ENCODE measurements at places on chromosomes 13 and 19. TPM values are rescaled to one million over a fixed set of nuclear protein-coding genes. Genes with fewer than 3 reads are reported as not detected.

Gene ZNF780B
- polyA plus RNA-seq, result 9.3 TPM

Gene KASH5
- polyA plus RNA-seq, result not detected

Gene PTOV1
- polyA plus RNA-seq, result 201 TPM

Gene NLRP5
- not detected for polyA plus RNA-seq

Gene FGF22
- polyA plus RNA-seq, result not detected

Gene GAPDHS
- polyA plus RNA-seq, result not detected

Gene ERCC2
- polyA plus RNA-seq, result 12.0 TPM

GRCh38 chr19:11165486-11166030 lies 10.0 kb upstream of the SPC24 start:
- no peak for DNase-seq

DNA sequence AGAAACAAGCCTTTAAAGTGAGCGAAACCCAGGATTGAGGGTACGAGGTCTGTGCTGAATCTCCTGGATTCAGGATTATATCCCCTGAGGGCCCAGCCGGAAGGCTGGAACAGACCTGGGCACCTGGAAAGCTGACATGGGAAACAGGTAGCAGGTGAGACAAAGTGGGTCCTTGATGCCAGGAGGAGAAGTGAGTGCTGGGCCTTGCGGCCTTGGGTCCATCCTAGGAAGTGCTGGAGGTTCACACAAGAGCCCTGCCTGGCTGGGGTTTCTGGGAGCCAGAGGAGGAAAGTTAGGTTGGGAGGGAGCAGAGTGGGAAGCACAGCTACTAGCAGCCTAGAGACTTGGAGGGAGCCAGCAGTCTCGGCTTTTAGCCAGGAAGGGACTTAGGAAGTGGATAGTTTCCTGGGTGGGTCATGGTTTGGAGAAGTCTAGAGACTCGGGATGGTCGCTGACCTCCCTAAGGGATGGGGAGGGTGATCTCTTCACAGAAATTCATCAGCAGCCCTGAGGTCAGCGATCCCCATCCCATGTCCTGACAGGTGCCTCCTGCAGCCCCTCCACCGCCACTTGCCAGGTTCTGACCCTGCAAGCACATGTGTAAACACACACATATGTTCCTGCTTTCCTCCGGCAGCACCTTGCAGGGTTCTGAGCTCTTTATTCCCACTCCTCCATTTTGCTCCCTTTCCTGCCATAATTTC lies 29.4 kb upstream of the ZNF492 start:
- DNase-seq, result no peak

DNA sequence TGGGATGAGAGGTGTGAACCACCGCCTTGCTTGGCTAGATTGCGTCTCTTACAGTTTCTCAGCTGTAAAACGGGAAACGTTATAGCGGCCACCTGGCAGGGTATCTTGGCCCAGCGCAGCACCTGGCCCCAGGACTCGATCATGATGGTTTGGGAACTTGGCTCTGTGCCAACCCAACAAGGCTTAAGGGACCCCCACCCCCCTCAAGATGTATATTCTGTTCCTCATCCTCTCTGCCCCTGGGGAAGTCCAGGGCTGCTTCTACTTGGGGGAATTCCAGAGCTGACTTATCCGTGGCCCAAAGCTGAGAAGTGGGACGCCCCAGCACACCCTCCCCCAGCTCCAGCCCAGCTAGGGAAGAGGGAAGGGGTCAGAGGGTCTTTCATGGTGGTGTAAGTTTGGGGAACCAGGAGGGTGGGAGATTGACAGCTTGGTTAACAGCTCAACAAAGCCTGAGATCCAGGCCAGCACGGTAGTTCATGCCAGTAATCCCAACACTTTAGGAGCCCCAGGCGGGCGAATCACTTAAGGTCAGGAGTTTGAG lies 695 bp downstream of the ICAM1 start:
- DNase-seq, result no peak

DNA sequence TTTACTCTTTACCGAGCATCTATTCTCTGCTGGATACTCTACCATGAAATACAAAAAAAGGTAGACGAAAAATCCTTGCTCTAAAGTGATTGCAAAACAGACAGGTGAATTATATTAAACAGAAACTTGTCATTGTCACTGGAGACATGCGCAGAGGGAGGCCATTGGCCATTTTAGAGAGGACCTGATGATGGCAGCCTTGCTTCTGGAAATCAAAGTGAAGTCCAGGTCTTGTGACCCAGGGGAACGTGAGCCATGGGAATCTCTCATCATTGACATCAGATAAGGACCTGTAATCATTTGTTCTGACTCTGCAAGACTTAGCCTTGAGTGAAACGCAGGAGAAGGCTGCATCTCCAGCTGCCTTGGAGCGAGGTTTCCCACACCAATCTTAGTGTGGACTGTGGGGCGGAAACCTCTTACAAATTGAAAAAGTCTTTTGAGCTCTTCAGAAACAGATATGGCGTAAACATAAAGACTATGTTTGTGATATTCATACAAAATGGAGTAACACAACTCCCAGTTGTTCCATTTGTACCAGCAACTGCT lies 16.8 kb upstream of the SLC46A3 start:
- DNase-seq, result no peak

- no peak for DNase-seq
These were observed 47.4 kb downstream of the KDM4B start for GRCh38 chr19:5016268-5016667.

DNA sequence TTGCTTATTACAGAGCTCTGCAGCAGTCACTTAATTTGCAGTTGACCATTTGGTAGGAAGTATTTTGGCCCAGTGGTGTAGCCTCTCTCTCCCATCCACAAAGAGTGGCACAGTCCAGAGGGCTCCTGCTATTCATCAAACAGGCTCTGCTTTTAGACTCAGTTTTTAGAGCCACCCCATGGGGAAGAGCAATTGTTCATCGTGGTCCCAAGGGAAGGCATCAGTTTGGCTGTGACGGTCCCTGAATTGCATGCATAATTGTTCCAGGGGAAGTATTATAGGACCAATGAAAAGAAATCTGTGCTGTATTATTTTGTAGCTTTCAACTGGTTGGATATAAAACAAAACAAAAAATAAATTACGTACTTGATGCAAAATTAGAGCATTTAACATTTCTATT lies 799.0 kb downstream of the DACH1 start:
- no peak for DNase-seq

DNA sequence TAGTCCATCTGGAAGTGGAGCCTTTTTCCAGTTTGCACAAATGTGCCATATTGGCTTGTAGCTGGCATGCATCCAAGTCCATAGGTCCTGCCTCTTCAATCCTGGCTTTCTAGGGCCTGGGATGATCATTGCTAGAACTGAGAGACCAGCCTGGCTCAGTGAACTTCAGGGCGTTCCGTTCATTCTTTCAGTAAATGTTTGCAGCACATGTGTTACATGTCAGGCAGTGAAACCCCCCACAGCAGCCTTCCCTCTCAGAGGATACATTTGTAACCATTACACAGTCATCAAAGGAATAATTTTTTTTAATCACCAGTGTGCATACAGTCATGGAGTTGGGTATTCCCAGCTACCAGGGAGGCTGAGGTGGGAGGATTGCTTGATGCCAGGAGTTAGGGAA lies 9.7 kb downstream of the FUT2 start:
- DNase-seq, result no peak

DNA sequence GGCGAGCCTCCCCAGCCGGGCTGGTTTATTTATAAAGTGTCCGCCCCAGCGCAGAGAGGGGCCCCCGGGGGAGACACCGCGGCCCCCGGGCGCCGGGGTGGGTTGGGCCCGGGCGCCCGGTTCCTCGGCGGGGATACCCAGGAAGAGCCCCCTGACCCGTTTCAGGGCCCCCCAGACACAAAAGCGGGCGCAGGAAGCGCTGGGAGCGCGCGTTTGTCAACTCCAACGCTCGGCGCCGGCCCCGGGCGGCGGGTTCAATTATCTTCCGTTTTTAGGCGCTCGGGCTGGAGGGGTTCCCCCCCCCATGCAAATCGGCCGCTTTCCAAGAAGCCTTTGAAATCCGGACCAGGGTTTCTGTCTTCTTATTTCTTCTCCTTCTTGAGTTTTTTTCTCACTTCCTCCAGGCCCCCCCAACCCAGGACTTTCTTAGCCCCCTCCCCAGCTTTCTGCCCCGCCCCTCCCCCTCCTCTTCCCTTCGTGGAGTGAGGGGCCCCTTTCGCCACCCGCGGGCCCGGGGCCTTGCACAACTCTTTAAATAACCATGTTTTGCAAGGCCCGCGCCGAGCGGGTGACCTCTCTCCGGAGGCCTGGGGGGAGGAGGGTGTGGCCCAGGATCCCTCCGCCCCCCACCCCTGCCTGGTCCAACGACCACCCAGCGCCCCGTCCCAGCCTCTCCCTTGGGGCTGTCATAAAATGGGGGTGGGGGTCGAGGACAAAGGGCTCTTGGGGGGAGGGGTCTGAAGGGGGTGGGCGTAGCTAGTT lies 935 bp downstream of the ARID3A start:
- DNase-seq, result peak; percentile 60

GRCh38 chr13:46982856-46983582 lies 86.2 kb upstream of the HTR2A start:
- DNase-seq, result no peak

GRCh38 chr13:20191311-20192157 lies 1.2 kb downstream of the GJB2 start:
- no peak for DNase-seq

GRCh38 chr19:3374369-3375112 lies 8.2 kb downstream of the NFIC start:
- no peak for DNase-seq

DNA sequence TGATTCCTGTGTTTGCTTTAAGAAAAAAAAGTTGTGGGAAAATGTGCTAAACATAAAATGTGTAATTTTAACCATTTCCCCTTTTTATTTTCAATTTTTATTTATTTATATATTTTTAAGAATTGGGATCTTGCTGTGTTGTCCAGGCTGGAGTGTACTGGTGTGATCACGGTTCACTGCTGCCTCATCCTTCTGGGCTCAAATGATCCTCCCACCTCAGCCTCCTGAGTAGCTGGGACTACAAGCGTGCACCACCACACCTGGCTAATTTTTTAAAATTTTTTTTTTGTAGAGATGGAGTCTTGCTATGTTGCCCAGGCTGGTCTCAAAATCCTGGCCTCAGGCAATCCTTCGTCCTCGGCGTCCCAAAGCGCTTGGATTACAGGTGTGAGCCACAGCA lies 19.0 kb downstream of the CACNG6 start:
- no peak for DNase-seq

DNA sequence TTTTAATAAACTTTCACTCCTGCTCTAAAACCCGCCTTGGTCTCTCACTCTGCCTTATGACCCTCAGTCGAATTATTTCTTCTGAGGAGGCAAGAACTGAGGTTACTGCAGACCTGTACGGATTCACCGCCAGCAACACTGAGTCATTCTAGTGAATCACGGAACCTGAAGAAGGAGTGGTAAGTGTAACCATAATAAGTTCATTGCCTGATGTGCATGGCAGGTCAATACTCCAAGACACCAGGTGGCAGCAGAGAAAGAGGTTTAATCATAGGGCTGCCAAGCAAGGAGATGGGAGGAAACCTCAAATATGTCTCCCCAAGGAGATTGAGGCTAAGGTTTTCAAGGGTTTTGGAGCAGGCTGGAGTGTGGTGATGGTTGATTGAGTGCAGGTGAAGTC lies 204.3 kb upstream of the IPO5 start:
- DNase-seq, result no peak

DNA sequence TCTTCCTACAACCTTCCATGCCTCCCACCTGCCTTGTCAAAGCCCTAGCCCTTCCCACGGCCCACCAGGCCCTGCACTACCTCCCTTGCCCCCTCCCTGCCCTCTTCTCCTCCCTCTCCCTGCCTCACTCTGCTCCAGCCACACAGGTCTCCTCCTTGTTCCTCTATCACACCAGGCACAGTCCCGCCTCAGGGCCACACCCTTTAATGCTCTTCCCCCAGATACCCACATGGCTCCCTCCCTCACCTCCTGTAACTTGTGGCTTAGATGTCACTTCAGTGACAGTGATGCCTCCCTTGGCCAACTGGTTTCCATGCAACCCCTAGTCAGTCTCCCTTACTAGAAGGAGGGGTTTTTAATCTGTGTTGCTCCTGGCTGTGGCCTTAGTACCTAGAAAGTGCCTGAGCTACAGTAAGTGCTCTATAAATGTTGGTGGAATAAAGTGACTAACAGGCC lies 1.3 kb downstream of the SIRT6 start:
- DNase-seq, result no peak

GRCh38 chr19:29544656-29545360 lies 19.0 kb downstream of the VSTM2B start:
- no peak for DNase-seq

DNA sequence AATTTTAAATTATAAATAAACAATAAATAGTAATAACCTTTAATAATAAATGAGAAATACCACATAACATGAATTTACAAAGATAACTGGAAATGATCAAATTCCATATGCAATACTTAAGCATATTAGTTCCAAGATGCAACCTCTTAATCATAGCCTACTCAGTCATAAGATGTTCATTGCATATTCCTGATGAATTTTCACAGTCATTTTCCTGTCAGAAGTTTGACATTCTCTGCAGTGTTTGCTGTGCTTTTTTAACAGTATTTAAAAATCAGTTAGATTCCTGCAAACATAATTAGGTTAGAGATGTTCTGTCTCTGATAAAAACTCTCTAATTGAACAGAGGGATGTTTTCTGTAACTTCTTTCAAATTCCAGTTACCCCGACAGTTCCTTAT lies 28.6 kb upstream of the HTR2A start:
- no peak for DNase-seq

DNA sequence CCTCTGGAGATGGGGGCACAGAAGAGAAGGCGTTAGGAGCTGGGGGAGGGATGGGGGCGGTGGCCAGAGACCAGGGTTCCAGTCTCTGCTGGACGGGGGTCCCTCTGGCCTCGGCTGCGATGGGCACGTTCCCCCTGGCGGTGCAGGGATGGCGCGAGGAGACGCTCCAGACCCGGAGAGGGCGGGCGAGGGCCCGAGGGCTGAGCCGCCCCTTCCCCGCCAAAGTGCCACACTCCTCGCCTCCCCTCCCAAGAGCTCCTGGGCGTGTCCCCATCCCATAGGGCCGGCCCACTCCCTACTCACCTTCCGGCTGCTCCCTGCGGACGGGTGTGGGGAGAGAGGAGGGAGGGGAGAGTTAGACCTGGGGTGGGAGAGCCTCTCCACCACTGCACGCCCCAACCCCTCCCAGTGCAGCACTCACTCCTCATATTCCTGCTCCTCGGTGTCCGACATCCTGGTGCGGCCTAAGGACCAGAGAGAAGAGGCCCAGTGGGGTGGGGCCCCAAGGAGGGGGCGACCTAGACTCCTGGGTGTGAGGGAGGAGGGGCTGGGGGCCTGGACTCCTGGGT lies 2.2 kb downstream of the TNNT1 start:
- no peak for DNase-seq
